ENCODE measurements at places on chromosomes 5 and 9.

DNA sequence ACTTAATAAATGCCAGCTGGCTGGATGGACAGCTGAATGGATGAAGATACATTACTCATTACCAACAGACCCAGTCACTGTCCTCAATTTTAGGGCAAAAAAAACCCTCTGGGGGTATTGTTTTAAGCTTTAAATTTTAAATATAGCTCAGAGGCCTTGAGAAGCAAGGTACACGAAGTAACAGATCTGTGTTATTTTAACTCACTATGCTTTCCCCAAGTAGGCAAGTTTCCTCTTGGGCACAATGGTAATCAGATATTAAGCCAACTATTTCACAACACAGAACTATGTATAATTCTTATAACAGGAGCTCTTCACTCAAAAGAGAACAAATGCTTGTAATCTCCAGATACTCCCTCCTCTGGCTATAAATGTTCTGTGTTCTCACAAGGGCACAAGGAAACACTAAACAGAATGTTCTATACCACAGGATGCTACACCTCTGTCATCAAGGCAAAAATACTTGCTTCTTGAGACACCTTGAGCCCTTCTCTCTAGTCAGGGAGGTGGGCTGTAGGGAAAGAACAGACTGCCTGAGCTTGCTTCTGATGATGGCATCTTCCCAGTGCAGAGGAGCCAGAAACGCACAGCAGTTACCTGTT, 443.8 kb downstream of the SPOCK1 start:
- DNase-seq: no peak

GRCh38 chr9:133059623-133060022, 2.2 kb upstream of the CEL start:
- DNase-seq: no peak

GRCh38 chr5:54795284-54795683, 190.1 kb downstream of the ESM1 start:
- no peak for DNase-seq

DNA sequence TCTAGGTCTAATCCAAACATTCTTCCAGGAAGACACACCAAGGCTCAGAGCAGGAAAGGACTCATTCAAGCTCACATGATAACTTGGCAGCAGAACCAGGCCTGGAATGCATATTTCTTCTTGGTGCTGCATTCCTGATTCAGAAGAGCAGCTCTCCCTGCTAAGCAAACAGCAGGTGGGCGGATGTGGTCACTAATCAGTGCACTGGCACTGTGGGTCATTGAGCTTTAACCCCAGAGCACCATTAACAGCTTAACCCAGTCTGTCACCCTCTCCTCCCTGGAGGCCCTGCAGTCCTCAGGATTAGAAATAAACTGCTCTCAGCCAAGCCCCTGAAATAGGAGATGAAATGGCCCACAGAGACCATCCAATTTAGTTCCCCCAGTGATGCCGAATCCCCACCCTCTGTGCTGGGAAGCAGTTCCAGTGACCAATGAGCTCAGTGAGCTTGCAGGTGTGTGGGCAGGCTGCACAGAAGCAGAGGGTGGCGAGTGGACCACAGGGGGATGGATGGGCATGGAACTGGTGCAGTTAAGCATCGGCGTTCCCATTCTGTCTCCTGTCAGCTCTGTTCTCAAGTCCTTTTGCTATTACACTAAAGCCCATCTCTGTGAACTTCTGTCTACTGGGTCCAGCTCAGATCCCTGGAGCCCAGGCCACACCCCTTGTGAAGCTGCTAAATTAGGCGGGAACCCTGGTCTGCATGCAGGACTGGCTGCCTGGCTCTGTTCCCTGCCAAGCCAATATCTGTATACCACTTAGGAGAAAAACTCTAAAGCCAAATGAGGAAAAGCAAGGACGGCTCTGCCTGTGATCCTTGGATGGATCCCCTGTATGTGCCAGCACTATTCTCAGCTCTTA, 16.6 kb upstream of the MEGF9 start:
- peak; percentile 62 for DNase-seq

GRCh38 chr5:33489481-33490067, 48.8 kb downstream of the TARS1 start:
- no peak for DNase-seq

GRCh38 chr5:148909766-148910165, 83.4 kb downstream of the ADRB2 start:
- DNase-seq: no peak

GRCh38 chr9:121771418-121771817, 120.0 kb downstream of the DAB2IP start:
- no peak for DNase-seq

- DNase-seq: no peak
These were observed 18.1 kb upstream of the SYK start for GRCh38 chr9:90783552-90783951.

- DNase-seq: no peak
These were observed 394.5 kb downstream of the CTNND2 start for GRCh38 chr5:11509793-11510192.

- no peak for DNase-seq
These were observed 318.7 kb upstream of the IRX1 start for GRCh38 chr5:3276896-3277295.
